Glutamatergic neuron (in vitro differentiated cells): ENCODE measurements at places on chromosomes 7 and 10.

DNA sequence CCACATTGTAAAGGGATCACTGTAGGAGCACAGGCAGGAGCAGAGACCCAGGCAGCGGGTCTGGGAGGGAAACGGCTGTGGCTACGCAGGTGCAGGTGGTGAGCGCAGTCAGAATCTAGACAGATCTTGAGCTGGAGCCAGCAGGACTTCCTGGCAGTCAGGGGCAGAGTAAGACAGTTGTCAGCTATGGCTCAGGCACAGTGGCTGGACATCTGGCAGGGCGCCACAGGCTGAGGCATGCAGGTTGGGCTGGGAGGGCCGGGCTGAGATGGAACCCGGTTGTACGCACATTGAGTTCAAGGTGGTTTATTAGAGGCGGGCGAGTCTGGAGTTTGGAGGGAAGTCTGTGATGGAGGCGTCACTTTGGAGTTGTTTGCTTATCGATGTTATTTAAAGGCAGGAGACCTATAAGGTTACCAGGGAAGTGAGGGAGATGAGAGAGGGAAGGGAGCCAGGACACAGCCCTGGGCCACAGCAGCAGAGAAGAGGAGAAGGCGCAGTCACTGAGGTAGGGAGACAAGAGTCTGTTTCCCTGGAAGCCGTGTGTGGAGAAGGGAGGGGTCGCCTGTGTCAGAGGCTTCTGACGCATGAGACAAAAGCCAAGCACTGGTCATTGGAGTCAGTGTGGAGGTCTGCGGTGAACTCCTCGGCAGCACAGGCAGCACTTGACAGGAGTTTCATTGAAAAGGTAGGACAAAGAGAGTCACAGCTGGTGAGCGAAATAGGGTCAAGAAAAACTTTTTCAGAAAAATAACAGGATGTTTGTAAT is 73.8 kb downstream of the LANCL2 start:
- no peak for DNase-seq

GRCh38 chr10:128242641-128243040 is 116.4 kb upstream of the MKI67 start:
- DNase-seq, result peak; percentile 42

- DNase-seq, result no peak
Observed at GRCh38 chr10:8041992-8042720, 12.3 kb upstream of the GATA3 start.

- DNase-seq, result no peak
Observed at GRCh38 chr10:47033541-47034270, 122.5 kb downstream of the PTPN20 start.

- no peak for DNase-seq
Observed at GRCh38 chr10:27717861-27718260, 27.8 kb downstream of the MKX start.

DNA sequence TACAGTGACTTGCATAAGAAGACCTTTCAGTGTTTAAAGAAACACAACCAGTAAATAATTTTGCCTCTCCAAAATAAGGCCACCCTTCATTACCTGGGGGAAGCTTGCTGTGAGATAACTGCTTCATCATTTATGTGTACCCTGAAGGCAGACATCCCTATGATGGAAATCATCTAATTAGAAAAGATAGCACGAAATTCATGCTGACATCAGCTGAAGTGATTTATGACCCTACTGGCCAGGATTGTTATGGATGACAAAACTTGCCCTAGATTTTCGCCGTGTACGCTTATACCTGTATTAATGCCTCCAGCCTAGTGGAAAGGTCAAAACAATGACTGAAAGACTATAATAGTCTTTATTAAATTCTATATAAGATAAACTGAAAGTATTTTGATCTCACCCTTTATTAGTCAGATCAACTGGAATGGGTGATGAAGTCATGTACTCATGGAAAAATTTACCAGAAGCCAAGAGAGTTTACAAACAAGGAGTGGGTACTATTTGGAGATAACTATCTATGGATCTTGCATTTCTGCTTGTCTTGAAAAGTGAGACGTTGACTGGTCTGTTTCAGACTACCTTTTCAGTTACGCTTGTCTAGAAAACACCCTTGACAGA is 114.2 kb downstream of the PPP1R3A start:
- no peak for DNase-seq

DNA sequence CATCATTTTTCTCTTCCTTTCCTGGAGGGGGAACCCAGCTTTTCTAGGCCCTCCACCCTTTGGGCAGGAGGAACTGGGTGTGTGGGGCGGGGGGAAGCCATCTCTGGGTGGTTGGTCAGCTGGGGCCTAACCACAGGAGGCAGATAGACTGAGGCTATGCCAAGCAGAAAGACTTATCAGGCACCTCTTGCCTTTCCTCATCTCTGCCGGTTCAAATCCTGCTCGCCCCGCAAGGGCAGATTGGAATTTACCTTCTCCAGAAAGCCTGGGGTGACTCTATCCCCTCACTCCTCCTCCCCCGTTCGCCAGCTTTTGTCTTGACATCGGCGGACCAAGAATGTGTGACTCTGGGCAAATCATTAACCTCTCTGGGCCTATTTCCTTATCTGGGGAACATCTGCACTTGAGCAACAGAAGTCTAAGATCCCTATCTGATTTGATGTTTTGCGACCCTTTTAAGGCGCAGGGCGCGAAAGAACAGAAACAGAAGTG is 584 bp upstream of the GARS1 start:
- peak; percentile 32 for DNase-seq

GRCh38 chr10:5524641-5525560 is at the start of gene CALML3:
CALML3 (plus strand) TSS chr10:5524961; CDS start chr10:5525086, 125 bp downstream.
- DNase-seq, result no peak

DNA sequence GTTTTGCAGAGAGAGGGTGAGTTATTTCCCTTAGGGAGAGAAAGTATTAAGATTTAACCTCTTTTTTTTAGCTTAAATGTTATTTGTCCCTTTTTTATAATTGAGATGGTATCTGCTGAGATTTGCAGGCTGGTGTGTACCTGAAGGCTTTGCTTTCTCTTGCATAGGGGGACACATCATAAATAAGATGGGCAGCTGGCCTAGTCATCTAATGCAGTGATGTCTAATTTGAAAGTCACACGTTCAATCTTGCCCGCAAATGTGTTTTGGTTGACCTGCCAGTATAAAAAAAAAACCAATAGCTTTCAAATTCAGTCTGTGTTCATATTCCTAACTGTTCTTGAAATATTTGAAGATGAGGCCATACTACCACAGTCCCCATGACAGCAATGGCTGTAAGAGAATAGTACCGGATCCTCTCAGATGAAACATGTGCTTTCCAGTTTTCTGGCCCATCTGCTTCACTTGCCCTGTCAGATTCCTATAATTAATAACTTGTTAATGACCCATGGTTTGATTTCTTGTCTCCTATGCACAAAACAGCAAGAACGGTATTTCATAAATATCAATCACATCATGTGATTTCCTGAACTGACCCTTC is 914.2 kb downstream of the IPMK start:
- DNase-seq, result no peak
